ENCODE measurements at places on chromosomes 7 and 10.

- DNase-seq = no peak
Observed at GRCh38 chr7:136049117-136049516, 72.0 kb upstream of the MTPN start.

- DNase-seq = no peak
Observed at GRCh38 chr10:75439811-75440210, 8.4 kb downstream of the LRMDA start.

- DNase-seq = peak; percentile 55
Observed at GRCh38 chr7:64618785-64619456, 47.0 kb upstream of the ZNF107 start.

DNA sequence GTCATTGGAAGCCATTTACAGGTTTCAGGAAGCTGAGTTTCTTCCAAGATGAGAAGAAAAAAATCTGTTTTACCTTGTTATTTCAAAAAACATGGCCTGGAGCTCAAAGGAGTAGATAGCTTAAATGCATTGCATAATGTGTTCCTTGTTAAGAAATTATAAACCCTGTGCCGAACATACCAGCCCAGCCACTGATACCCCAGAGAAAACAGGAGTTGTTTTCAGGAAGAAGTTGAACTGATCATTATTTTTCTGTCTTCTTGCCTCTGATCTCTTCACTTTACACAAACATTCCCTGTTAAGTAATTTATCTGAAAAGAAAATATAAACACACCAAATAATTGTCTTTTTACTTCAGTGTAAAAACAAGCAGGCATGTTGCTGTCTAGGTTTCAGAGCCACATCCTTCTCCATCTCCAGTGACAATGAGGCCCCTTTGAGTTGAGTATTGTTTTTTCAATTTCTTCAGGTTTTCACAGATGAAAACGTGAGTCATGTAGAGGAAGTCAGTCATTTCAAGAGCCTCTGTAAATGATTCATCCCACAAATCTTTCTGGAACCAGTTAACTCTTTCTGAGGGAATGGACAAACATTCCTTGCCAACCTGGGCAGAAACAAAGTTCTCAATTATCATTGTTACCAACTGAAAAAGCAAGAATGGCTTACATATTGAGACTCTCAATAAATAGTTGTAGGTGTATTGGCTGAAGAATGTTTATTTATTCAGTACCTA, 244.2 kb downstream of the IPMK start:
- DNase-seq = no peak

DNA sequence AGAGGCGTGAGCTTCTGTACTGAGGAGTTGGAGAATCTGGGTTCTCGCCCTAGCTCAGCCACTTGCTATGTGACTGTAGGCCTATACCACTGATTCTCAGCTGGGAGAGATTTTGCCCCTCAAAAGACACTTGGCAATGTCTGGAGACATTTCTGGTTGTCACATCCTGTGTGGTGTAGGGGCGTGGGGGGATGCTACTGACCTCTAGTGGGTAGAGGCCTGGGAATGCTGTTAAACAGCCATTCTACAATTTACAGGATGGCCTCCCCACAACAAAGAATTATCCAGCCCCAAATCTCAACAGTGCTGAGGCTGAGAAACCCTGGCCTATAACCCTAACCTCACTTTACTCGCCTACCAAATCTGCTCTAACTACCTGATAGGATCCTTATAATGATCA, 58.8 kb upstream of the GAD2 start:
- no peak for DNase-seq

DNA sequence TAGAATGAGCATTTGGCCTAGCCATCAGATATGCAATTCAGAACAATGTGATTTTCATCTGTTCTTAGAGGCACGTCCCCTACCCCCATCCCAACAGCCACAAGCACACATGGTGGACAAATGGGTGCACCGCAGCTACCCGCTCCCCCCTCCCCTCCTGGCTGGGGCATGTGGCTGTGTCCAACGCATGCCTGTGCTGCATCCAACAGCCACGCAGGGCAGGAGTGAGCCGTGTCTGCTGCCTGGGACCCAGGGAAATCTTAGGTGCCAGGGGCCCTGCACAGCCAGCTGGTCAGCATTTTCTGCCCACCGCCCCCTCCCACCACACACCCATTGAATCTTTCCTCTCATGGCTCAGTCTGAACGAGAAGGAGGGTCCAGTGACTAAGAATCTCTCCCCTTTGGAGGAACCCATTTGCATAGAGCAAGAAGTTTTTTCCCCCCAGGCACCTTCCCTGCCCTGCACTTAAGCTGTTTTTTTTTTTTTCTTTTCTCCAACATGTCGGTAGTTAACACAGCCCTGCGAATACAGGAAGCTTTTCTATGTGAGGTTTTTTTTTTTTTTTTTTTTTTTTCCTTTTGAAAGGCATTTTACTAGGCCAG, 138.9 kb downstream of the WDR11 start:
- no peak for DNase-seq

DNA sequence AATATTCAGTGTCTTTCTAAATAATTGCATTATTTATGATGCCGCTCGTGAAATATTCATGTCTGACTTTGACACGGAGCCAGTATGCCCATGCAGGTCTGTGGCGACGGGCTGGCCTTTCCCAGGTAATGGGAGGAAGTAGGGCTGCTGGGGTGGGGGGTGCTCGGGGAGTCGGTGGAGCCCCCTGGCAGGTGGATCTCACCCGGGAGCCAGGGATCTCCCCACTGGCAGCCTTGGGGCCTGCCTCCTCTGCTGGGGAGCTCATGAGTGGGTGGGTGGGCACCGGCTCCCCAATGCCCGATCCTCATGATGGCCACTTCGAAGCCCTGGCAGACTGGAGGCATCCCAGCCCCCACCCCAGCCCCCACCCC, 52.8 kb downstream of the PWWP2B start:
- DNase-seq = no peak

- DNase-seq = no peak
Observed at GRCh38 chr7:97007583-97007861, 2.2 kb downstream of the DLX6 start.

DNA sequence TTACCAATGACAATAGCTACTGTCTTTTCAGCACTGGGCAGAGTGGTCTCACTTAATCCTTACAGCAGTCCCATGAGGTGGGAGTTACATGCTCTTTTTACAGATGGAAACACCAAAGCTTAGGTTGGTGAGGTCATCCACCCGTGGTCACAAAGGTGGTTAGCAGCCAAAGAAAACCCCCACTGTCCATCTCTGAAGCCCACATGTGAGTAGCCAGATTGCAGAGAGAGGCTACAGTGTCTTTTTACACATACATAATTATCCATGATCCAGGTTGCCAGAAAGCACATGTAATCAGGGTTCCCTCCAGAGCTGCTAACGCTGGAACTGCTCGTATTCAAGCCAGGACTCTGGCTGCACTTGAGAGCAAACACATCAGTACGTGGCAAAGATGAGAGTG, 24.6 kb upstream of the ANKRD2 start:
- DNase-seq = no peak

DNA sequence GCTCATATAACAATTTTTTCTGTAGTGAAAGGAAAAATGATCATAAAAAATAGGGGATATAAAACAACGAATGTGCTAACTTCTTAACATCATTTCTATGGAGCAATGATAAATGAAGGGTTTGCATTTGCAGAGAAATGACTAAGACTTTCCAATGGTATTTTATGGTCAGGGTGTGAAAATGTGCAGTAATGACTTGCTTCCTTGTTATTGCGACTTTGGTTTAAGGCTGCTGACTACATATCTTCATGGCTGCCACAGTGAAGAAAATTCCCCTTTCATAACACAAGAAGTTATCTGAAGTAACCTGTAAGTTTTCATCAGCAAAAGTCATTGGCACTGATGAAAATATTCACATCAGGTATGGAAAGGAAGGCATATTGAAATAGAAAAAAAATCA, 166.1 kb upstream of the NRG3 start:
- DNase-seq = no peak

DNA sequence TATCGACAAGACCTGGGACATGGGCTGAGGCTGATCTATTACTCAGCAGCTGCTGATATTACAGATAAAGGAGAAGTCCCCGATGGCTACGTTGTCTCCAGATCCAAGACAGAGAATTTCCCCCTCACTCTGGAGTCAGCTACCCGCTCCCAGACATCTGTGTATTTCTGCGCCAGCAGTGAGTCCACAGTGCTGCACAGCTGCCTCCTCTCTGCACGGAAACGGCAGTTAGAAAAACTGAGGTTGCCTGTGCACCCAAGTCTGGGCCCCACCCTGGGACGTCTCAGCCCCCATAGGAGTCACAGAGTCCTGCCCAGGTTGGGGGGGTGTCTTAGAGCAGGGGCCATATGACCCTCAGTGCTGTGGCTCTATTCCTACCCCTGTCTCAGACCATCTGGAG, 167.4 kb upstream of the PRSS58 start:
- no peak for DNase-seq

All from naive thymus-derived CD4-positive, alpha-beta T cell (primary cell).